Activated T-cell treated with anti-CD3 and anti-CD28 coated beads, Interleukin-2, amount 50 U/mL, for 72 hours (primary cell): ENCODE measurements at places on chromosomes 12 and 14. TPM values are rescaled to one million over a fixed set of nuclear protein-coding genes. Genes with fewer than 3 reads are reported as not detected.

GRCh38 chr14:39266525-39266870 lies 32.8 kb downstream of the MIA2 start:
- peak; percentile 42 for DNase-seq
- no peaks in the 10 kb centered on the region for H3K27me3 ChIP-seq
- peaks cover 45% of the 10 kb centered on the region for H3K4me1 ChIP-seq
- peak overlapping the region; percentile 90 for H3K27ac ChIP-seq
- peaks cover 13% of the 10 kb centered on the region for H3K36me3 ChIP-seq

DNA sequence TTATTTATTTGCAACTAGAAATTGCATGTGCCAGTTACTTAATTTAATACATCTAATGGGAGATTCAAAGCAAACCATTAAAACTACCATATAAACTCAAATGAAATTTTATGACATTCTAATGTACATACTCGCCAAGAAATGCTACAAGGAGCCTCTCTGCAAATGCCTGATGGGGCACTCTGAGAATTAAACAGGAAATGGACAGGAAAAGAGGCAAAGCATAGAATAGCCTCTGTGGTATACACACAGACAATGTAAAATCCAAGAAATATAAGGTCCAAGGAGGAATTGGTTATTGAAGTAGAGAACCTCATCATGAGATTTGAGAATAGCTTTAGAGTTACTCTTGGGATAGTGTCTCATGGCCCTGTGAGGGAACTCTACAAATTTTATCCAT lies 41.2 kb downstream of the RAB21 start:
- no peak overlapping the region for H3K27ac ChIP-seq
- H3K27me3 ChIP-seq = no peaks in the 10 kb centered on the region
- no peaks in the 10 kb centered on the region for H3K4me1 ChIP-seq
- no peak for DNase-seq
- H3K4me3 ChIP-seq = no peak overlapping the region
- no peaks in the 10 kb centered on the region for H3K36me3 ChIP-seq

The CAPS2 gene
- 4.3 TPM for total RNA-seq

The CALCOCO1 gene
- 71.3 TPM for total RNA-seq

DNA sequence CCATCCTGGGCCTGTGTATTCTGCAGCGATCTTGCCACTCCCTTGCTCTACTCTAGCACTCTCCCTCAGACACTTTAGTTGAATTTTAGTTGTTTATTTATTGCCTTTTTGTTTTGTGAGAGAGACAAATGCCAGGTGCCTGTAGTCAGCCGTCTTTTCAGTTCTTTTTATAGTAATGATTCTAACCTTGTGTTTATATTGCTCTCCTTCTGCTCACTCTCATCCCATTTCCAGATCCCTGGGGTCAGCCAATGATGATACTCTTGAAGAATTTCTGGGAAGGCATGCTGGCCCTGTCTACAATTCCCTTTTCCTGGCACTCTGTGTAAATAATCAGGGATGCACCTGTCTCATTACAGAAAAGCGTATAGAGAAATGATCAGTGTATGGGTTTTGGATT lies 334.1 kb upstream of the MIS18BP1 start:
- no peaks in the 10 kb centered on the region for H3K27me3 ChIP-seq
- no peaks in the 10 kb centered on the region for H3K4me1 ChIP-seq
- no peak overlapping the region for H3K27ac ChIP-seq

The SRRM4 gene
- not detected for total RNA-seq

- peaks cover 1% of the 10 kb centered on the region for H3K36me3 ChIP-seq
- peaks cover 30% of the 10 kb centered on the region for H3K4me1 ChIP-seq
- DNase-seq = no peak
- no peaks in the 10 kb centered on the region for H3K27me3 ChIP-seq
- H3K27ac ChIP-seq = peak overlapping the region; percentile 54
Observed at GRCh38 chr14:71525663-71526221, 406.5 kb upstream of the RGS6 start.

The TAS2R50 gene
- total RNA-seq = 1.2 TPM

DNA sequence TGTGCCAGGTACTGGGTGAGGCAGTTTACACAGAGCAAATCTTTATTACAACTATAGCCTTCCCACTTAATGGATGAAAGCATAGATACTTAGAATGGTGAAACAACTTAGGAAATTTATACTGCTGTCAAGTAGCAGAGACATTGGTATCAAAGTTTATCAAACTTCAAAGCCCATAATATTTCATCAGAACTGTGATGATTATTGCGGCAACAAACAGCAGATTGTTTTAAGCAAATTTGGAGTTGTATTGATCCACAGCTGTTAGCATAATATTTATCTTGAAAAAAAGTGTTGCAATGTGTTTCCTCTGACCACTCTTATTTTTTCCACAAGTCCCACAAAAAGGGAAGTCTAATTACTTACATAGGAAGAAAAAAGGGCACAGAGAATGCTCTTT lies 2.0 kb upstream of the SLCO1B3 start:
- H3K27ac ChIP-seq = no peak overlapping the region
- no peak overlapping the region for H3K4me3 ChIP-seq
- no peaks in the 10 kb centered on the region for H3K4me1 ChIP-seq
- H3K36me3 ChIP-seq = no peaks in the 10 kb centered on the region
- H3K27me3 ChIP-seq = no peaks in the 10 kb centered on the region

GRCh38 chr12:4742416-4742970 lies 22.3 kb downstream of the GALNT8 start:
- H3K27me3 ChIP-seq = peaks cover 8% of the 10 kb centered on the region
- no peak overlapping the region for H3K27ac ChIP-seq
- DNase-seq = no peak
- no peak overlapping the region for H3K4me3 ChIP-seq
- no peaks in the 10 kb centered on the region for H3K4me1 ChIP-seq
- H3K36me3 ChIP-seq = no peaks in the 10 kb centered on the region

The CD27 gene
- total RNA-seq = 90.5 TPM

- H3K4me1 ChIP-seq = no peaks in the 10 kb centered on the region
- H3K27ac ChIP-seq = no peak overlapping the region
- no peaks in the 10 kb centered on the region for H3K27me3 ChIP-seq
- H3K4me3 ChIP-seq = no peak overlapping the region
- no peak for DNase-seq
Observed at GRCh38 chr12:88468581-88468980, 111.7 kb downstream of the KITLG start.

- DNase-seq = no peak
- H3K36me3 ChIP-seq = no peaks in the 10 kb centered on the region
- H3K4me3 ChIP-seq = no peak overlapping the region
- no peaks in the 10 kb centered on the region for H3K4me1 ChIP-seq
- H3K27ac ChIP-seq = no peak overlapping the region
- no peaks in the 10 kb centered on the region for H3K27me3 ChIP-seq
Observed at GRCh38 chr14:85172889-85173477, 357.0 kb upstream of the FLRT2 start.

DNA sequence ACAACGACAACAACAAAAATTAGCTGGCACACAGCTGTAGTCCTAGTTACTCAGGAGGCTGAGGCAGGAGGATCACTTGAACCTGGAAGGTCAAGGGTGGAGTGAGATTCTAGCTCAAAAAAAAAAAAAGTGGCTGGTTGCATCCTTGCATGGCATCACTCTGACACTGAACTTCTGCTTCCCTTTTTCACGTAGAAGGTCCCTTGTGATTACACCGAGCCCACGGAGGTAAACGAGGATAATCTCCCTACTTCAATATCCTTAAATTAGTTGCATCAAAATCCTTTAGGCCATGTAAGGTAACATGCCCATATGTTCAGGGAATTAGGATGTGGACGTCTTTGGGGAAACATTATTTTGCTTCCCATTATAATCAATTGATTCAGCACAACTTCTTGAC lies 4.0 kb upstream of the PPP4R4 start:
- no peak overlapping the region for H3K27ac ChIP-seq
- no peak for DNase-seq
- H3K4me1 ChIP-seq = peaks cover 14% of the 10 kb centered on the region
- no peak overlapping the region for H3K4me3 ChIP-seq
- peaks cover 1% of the 10 kb centered on the region for H3K36me3 ChIP-seq

DNA sequence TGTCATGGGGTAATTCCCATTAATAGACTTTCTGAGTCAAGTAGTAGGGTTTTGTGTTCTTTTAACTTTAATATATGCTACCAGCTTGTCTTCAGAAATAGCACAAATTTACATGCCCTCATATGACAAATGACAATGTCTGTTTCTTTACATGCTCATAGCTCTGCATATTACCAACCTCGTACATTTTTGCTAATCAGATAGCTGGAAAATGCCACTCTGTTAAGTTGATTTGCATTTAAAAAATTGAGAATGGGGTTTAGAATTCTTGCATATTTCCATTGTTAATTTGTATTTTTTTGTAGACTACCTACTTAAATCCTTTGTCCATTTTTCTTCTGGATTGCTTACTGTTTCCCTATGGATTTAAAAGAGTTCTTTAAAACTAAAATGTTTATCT lies 31.2 kb downstream of the SERPINA1 start:
- H3K27me3 ChIP-seq = peaks cover 14% of the 10 kb centered on the region
- no peak overlapping the region for H3K4me3 ChIP-seq
- no peak for DNase-seq
- peaks cover 3% of the 10 kb centered on the region for H3K36me3 ChIP-seq

The KRT85 gene
- total RNA-seq = not detected

DNA sequence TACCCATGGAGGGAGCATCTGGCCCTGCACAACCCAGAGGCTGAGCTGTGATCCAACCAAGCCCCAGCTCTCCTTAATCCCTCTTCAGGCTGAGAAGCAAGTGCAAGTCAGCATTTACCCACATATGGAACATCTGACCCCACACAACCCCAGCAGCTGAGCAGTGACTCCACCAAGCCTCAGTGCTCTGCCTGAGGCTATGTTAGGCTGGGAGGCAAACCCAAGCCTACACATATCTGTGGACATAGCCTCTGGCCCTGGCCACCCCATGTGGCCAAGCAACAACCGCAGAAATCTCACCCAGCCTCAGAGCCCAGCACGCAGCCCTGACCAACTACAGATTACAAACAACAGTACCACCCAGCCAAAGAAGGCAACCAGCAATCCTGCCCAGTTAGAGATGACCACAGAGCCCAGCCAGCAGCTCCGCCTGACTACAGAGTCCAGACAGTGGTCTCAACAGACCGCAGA lies 142.8 kb downstream of the NUAK1 start:
- H3K27me3 ChIP-seq = peaks cover 8% of the 10 kb centered on the region
- H3K4me1 ChIP-seq = no peaks in the 10 kb centered on the region
- H3K36me3 ChIP-seq = no peaks in the 10 kb centered on the region
- no peak for DNase-seq

- H3K36me3 ChIP-seq = peaks cover 3% of the 10 kb centered on the region
- no peak for DNase-seq
- H3K4me1 ChIP-seq = peaks cover 4% of the 10 kb centered on the region
Observed at GRCh38 chr12:130161261-130162243, 712 bp upstream of the FZD10 start.

- H3K36me3 ChIP-seq = no peaks in the 10 kb centered on the region
- no peak overlapping the region for H3K4me3 ChIP-seq
- no peak overlapping the region for H3K27ac ChIP-seq
- DNase-seq = peak; percentile 48
- H3K4me1 ChIP-seq = no peaks in the 10 kb centered on the region
Observed at GRCh38 chr12:2395354-2395977, 342.7 kb downstream of the CACNA1C start.

DNA sequence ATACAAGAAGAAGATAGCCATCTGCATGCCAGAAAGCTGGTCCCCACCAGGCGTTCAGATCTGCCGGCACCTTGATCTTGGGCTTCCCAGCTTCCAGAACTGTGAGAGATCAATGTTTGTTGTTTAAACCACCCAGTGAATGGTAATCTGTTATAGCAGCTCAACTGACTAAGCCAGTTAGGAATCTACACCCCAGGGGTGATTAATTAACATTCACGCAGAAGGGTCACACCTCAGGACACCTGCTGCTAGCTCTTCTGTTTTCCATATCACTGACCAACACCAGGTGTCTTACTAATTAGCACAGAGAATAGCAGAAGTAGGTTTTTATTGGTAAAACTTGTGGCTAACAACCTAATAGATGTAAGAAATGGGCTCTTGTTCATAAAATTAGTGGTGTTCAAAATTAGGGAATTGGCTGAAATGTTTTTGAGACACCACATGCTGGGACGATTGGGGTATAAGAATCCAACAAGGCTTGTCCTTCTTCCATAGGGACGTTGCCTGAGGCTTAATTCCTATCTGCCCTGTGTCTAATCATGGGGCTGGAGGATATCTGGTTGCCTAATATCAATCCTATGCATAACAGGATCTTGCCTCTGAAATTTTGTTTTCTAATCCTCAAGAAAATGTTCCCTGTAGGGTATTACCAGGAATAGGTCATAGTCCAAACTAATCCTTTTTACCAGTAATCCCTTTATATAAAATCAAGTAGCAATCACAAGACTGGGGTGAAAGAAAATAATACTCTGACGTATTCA lies 42.0 kb upstream of the CHST11 start:
- no peak overlapping the region for H3K4me3 ChIP-seq
- no peak overlapping the region for H3K27ac ChIP-seq
- no peaks in the 10 kb centered on the region for H3K27me3 ChIP-seq
- H3K36me3 ChIP-seq = no peaks in the 10 kb centered on the region

The MYO1H gene
- not detected for total RNA-seq

The ACSM4 gene
- not detected for total RNA-seq

GRCh38 chr14:68888025-68888850 lies 90.9 kb downstream of the ACTN1 start:
- no peak overlapping the region for H3K27ac ChIP-seq
- no peak overlapping the region for H3K4me3 ChIP-seq
- no peaks in the 10 kb centered on the region for H3K36me3 ChIP-seq
- H3K27me3 ChIP-seq = no peaks in the 10 kb centered on the region
- H3K4me1 ChIP-seq = no peaks in the 10 kb centered on the region

The LMO3 gene
- total RNA-seq = not detected

GRCh38 chr12:90261283-90261682 lies 552.6 kb upstream of the ATP2B1 start:
- no peak overlapping the region for H3K27ac ChIP-seq
- no peak overlapping the region for H3K4me3 ChIP-seq
- H3K27me3 ChIP-seq = peaks cover 13% of the 10 kb centered on the region
- DNase-seq = no peak
- no peaks in the 10 kb centered on the region for H3K4me1 ChIP-seq

- no peaks in the 10 kb centered on the region for H3K27me3 ChIP-seq
- peaks cover 47% of the 10 kb centered on the region for H3K4me1 ChIP-seq
- DNase-seq = no peak
- H3K27ac ChIP-seq = no peak overlapping the region
Observed at GRCh38 chr14:91889477-91890211, 22.3 kb upstream of the TC2N start.

DNA sequence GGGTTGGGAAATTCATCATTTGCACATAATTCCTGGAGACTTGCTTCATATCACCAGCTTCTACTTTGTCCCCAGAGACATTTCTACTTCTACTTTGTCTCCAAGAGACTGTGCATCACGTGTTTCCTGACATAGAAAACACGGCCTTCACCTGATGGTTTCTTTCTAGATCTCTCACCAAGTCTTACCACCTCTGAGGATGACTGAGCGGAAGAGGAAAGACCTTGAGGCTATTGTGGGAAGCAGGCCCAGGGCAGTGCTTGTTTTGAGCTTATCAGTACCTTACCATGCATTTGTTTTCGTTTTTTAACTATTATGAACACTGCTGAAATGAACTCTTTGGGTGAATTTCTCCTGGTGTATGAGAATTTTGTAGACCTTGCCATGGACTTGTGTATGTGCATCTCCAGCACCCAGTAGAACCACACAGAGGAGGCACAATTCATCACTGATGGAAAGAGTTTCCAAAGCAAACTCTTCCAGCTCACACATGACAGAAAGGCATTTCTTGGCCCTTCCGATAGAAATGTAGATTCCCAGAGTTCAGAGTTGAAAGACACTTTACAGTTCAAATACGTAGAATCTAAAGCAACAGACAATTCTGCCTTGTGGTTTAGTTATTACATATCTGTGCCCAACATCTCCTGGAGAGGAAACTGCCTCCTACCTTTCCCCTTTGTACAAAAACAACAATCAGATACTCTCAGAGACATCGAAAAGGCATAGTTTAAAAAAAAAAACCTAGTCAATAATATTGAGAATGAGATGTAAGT lies 434.7 kb downstream of the FUT8 start:
- H3K4me1 ChIP-seq = peaks cover 64% of the 10 kb centered on the region
- peak overlapping the region; percentile 62 for H3K27ac ChIP-seq
- no peaks in the 10 kb centered on the region for H3K27me3 ChIP-seq
- H3K4me3 ChIP-seq = peak overlapping the region; percentile 58
